ENCODE measurements at places on chromosomes 1 and 21.

- DNase-seq = no peak
Measured at GRCh38 chr1:183443466-183443865, 25.3 kb upstream of the NMNAT2 start.

DNA sequence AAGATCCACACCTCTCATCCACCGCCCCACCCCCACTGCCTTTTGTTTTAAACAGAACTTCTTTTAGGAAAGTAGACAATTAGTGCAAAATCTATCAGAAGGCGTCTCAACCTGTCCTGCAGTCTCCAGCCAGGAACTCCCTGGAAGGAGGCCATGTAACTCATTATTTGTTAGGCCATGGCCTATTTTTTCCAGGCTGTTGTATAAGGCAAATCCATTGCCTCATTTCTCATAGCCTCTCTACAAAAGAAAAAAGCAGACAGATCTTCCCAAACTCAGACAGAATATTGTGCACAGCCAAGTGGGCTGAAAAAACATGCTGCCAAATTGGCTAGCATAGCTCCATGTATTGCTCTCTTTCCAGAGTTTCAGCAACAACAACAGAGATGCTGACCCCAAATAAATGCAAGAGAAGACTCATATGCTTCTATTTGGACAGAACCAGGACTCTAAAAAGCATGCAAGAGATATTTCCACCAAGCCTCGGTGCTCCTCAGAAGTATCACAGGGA lies 770.7 kb upstream of the CXADR start:
- no peak for DNase-seq

DNA sequence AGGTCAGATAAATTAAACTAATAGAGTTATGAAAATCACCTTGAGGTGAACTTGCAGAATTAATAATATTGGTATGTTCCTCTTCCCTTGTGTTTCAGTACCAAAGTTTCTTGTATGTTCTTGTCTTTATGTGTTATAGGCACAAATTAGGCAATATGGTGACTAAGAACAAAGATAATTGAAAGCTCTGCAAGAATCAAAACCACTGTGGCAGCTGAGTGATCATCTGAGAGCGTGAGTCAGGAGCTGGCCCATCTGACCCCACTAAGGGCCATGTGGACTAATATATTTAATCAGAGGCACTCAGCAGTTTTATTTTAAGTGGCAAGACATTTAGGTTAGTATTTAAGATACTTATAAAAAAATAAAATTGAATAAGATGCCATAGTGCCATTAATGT lies 12.8 kb upstream of the CASQ2 start:
- DNase-seq = no peak

GRCh38 chr1:32761253-32761877 lies 55.8 kb downstream of the YARS1 start:
- DNase-seq = peak; percentile 56

DNA sequence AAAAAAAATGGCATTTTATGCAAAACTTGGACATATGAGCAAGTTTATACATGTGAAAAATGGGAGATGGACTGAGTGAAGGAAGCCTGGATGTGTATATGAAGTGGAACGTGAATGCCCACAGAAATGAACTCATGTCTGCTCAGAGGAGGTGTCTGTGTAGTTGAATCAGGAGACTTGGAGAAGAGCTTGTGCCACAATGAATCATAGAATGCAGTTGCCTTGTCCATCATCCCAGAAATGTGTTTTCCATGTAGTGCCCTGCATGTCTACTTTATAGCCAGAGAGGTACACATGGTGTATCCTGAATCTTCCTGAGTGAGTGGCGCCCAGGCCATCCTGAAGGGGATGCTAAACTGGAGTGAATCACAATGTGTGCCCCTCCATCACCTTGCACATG lies 2.6 kb upstream of the ILDR2 start:
- DNase-seq = no peak

DNA sequence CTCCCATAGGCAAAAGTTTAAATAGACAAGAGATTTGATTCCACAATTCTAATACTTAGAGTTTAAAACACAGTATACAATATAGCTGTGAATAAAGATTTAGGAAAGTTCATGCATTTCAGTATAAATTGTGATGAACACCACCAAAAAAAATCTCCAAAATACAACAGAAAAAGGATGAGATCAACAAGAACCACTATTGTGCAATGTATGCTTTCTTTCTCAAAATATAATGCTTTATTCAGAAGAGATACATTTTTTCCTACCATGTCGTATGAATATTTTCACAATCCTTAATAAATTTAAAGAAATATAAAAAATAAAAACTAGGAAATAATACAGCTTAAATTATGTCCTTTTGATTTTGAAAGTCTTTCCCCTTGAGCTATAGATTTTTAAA lies 1309.2 kb downstream of the MRPL39 start:
- no peak for DNase-seq

- no peak for DNase-seq
Measured at GRCh38 chr1:107678993-107679392, 286.0 kb downstream of the VAV3 start.

- no peak for DNase-seq
Measured at GRCh38 chr1:235013512-235013911, 115.1 kb downstream of the TOMM20 start.

DNA sequence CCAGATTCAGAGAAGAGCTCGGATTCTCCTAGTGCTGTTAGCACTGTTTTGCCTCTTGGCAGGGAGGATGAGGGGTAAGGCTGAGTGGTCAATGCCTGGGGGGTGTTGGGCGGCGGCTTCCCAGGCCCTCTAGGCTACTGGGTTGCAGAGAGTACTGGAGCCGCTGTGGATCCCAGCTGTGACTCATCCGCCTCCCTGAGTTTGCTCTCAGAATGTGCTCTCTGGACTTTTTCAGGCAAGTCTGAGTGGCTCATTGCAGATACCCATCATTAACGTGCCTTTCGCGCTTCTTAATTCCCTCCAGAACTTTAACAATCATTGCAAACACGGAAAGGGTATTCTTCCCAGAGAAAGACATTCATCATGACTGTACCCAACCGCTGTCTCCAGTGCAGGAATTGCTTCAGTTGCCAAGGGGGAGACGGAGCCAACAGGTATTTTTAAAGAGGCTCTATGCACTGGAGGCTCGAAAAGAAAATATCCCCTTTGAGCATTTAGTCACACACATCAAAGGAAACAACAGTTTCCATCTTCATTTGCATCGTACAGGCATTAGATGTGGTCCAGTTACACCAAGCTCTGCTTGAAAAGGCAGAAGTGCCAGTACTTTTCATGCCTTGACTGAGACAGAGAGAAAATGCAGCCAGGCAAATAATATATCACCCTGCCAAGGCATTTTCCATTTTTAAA lies 14.4 kb upstream of the CAMTA1 start:
- DNase-seq = no peak

DNA sequence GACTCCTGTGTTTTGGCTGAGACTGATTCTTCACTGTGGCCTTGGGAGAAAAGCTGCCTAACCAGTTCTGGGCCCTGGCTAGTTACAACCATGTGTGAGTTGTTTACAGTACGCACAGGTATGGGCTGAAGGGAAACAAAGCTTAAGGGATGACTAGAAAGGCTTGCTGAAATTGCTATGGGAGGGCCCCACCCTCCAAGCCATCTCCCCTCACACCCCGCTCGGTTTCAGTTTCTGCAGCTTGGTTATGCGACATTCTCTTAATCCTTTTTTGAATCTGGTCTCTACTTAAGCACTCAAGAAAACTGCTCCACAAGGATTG lies 43.1 kb downstream of the PBX1 start:
- DNase-seq = no peak

- peak; percentile 86 for DNase-seq
Measured at GRCh38 chr1:67564193-67564592, 120.8 kb upstream of the GADD45A start.

DNA sequence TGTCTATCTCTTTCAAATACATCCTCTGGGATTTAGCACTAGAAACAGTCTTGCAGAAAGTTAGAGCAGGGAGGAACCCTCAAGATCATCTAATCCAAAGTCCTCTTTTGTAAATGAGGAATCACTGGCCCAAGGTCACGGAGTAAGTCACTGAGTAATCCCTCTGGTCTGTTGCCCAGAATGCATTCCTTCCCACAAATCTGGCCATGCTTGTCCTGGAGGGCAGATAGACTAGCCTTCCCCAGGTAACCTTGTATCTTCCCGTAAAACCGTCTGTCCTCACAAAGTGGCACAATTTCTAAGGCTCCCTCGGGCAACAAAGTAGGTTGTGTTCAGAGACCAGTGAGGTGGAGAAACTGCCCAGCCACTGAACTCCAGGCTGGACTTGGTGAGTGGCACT lies 46.2 kb downstream of the DDR2 start:
- DNase-seq = peak; percentile 40

GRCh38 chr1:235532360-235532759 lies 28.1 kb upstream of the B3GALNT2 start:
- no peak for DNase-seq

DNA sequence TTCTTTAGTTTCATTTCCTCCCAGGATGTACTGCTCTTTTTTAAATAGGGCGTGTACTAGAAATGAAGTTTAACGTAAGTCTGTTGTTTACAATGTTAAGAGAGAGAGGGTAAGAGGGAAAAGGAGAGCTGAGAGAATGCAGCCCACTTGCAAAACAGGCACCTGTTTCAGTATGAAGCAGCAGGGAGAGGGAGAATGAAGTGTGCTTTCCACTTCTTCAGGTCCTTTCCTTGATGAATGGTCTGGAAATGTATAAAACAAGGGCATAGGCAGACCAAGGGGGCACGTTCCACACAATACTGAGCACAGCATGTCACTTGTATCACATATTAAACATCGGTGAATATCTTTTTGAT lies 2.0 kb downstream of the KCNA3 start:
- no peak for DNase-seq

DNA sequence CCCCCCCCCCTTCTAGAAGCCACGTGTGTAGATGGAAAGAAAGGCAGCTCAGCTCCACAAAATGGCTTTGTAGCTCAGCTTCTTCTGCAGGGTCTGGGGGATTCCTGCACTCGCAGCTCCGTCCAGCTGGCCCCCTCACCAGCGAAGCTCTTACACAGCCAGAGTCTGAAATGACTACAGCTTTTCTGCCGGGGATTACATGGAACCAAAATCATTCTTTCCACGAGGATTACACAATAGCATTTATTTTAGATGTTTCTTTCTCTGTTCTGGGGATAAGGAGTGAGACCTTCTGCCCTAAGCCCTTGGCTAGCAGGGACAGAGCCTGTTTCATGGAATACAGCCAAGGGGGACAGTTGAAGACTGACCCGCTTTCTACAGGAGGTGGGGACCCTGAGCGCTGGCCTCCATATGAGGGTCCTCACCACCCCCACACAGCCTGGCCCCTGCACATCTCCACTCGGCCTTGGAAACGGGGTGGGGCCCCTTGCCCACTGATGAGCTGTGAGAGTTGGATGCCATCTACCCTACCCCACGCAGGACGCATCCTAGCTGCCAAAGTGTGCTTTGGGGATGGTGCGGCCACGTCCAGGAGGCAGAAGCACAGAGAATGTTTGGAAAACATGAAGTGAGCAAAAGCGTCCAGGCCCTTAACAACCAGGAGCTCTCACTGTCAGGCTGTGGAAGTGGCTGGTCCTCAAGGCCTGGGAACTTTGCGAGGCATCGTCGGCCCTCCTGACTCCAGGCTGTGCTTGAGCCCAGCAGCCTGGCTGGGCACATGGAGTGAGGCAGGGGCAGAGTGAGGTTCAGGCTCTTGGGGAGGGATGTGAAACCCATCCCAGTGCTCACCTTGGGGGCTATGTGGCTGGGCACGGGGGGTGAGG lies 14.5 kb downstream of the ACTRT2 start:
- no peak for DNase-seq

GRCh38 chr1:19122668-19123067 lies 87.4 kb downstream of the UBR4 start:
- no peak for DNase-seq

GRCh38 chr1:147808025-147808424 lies 47.6 kb upstream of the GJA5 start:
- no peak for DNase-seq

DNA sequence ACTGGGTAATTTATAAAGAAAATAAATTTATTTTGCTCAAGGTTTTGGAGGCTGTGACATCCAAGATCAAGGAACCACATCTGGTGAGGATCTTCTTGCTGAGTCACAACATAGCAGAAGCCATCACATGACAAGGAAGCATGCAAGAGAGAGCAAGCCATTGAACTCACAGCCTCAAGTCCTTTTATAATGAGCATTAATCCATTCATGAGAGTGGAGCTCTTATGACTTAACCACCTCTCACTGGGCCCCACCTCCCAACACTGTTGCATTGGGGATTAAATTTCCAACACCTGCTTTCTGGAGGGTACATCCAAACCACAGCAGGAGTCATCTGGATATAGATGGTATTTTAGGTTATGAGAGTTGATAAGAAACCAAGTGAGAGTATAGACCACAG lies 20.6 kb upstream of the EGLN1 start:
- no peak for DNase-seq

- DNase-seq = no peak
Measured at GRCh38 chr1:10779201-10779600, 17.2 kb downstream of the CASZ1 start.

GRCh38 chr1:95111014-95111413 lies 6.1 kb upstream of the TLCD4 start:
- no peak for DNase-seq

DNA sequence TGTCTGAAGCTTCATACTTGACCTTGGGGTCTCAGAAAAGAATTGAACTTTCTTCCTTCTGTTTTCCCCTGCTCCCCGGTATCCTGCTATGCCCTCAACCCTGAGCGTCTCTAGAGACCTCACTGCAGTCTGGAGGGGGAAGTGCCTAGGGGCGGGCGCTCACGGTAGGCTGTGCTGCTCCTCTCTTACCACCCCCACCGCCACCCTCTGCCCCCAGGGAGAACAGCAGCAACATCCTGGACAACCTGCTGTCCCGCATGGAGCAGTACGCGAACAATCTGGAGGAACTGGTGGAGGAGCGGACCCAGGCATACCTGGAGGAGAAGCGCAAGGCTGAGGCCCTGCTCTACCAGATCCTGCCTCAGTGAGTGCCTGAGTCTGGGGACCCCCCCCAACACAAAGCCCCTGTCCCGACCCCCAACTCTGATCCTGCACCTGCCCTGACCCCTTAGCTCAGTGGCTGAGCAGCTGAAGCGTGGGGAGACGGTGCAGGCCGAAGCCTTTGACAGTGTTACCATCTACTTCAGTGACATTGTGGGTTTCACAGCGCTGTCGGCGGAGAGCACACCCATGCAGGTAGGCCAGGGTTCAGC lies 10.3 kb downstream of the NPR1 start:
- DNase-seq = no peak

GRCh38 chr1:119091618-119092017 lies 48.8 kb downstream of the WARS2 start:
- peak; percentile 29 for DNase-seq

DNA sequence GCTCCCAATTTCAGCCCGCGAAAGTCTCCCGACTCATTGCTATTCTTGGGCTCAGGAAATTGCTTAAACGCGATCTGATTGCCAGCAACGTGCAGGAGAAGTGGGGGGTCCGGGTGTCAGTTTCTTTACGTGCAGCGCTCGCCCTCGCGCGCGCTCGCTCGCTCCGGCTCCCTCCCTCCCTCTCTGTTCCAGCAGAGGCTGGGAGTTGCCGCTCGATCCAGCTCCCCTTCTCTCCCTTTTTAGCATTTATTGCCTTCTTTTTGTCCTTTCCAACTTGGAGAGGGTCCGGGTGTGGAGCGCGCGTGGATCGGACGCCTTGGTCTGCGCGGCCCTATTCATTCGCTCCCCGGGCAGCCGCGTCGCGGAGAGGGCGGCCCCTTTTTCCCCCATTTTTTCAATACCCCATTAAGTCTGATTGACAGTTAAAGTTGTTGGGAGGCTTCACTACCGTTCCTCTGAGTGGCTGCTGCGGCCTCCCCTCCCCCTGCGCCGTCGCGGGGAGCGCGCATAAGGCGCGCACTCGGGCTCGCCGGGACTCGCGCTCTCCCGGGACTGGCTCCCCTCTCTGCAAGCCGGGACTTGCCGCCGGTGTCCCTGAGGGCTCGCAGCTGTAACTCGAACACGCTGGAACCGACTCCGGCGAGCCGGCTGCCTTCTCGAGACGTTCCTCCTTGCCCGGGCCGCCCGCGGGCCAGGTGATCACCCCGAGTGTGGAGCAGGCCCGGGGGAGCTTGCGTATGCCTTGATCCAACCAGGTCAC lies at the start of gene DHRS3:
TSS of gene DHRS3 (minus strand) at position 310 of the 760 bp plus-strand sequence. CDS start 862 bp downstream, outside the sequence.
- peak; percentile 68 for DNase-seq

Measured in dermis microvascular lymphatic vessel endothelial cell (primary cell).